ENCODE measurements at places on chromosomes 1 and 21.

- no peak for DNase-seq
These were observed 6.1 kb upstream of the LDLRAP1 start for GRCh38 chr1:25537153-25537831.

GRCh38 chr1:10857687-10858086 is 61.2 kb upstream of the CASZ1 start:
- no peak for DNase-seq

- no peak for DNase-seq
These were observed 156.1 kb downstream of the PIGK start for GRCh38 chr1:77063118-77063517.

DNA sequence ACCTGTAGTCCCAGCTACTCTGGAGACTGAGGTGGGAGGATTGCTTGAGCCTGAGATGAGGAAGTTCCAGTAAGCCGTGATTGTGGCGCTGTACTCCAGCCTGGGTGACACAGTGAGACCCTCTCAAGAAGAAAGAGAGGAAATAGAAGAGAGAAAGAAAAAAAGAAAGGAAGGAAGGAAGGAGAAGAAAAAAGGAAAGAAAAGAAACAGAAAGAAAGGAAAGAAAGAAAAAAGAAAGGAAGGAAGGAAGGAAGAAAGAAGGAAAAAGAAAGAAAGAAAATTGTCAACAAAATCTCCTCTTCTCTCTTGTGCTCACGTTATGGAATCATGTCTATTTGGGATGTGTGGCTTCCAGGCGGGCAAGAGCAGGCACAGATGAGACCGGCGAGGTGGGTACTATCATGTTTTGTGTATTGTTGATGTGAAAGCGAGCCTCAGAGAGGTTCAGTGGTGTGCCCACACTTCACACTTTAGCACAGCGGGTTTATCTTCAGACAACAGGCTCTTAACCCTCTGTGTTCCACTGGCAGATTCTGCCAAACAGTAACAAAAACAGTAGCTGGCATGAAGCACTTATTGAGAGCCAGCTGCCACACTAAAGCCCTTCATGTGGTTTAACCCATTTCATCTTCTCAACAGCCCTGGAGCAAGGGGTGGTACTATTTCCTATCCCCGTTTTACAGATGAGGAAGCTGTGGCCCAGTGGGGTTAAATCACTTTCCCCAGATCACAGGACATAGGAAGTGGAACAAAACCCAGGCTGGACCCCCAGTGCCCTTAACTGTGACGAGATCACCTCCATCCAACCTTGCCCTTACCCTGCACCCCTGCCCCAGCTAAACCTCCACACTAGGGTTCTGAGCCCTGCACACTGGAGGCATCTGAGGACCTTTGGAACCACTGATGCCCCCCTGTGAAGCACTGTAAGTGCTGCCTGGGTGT is 94.7 kb upstream of the TARDBP start:
- no peak for DNase-seq

- no peak for DNase-seq
These were observed 202.0 kb downstream of the FMN2 start for GRCh38 chr1:240293706-240294105.

Measured in activated CD4-positive, alpha-beta T cell treated with anti-CD3 and anti-CD28 coated beads, Interleukin-2, amount 50 U/mL, for 48 hours (primary cell).